ENCODE measurements at places on chromosomes 6 and 20.

- no peak for DNase-seq
These were observed 160.7 kb downstream of the FOXC1 start for GRCh38 chr6:1770435-1770843.

GRCh38 chr6:75757295-75757694 lies 8.3 kb downstream of the MYO6 start:
- no peak for DNase-seq

DNA sequence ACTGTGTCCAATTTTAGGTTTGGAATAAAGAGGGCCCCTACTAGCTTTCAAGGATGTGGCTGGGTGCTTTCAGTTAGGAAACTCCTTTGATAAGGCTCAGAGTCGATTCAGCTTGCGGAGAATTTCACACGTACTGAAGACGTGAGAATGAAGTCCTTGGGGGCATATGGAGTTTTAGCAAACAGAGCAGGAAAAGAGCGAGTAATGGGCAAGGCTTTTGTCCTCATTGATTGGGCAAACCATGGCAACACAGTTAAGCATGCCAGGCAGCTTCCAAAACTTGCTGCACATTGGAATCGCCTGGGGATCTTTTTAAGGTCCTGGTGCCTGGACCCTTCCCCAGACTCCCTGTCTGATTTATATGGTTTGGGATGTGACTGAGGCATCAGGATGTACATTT lies 29.2 kb downstream of the ISM1 start:
- DNase-seq, result no peak

- peak; percentile 45 for DNase-seq
These were observed 26.0 kb upstream of the CRIP3 start for GRCh38 chr6:43334466-43335095.

- DNase-seq, result no peak
These were observed 212.4 kb downstream of the GMPR start for GRCh38 chr6:16450821-16451220.

GRCh38 chr6:27669624-27670301 lies 196.9 kb upstream of the ZNF184 start:
- DNase-seq, result no peak

- DNase-seq, result no peak
These were observed 144.8 kb downstream of the DTNBP1 start for GRCh38 chr6:15518057-15518456.

DNA sequence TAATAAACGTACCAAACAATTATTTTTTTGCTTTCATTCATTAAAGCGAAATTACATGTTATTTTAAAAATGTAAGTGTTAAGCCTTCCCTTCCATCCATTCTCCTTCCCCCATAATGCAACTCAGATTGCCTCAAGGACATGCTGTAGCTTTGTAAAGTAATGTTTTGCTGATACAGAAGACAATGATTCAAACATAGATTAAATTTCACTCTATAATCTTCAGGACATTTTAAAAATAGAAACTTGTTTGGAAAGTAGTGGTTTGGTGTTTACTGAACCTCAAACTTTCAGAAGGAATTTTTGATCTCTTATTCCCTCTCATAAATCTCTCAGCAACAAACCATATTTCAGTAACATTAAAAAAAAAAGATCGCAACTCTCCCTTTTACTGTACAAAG lies 350.9 kb upstream of the HSF2 start:
- no peak for DNase-seq

- DNase-seq, result no peak
These were observed 10.1 kb downstream of the HMGCLL1 start for GRCh38 chr6:55568808-55569439.

DNA sequence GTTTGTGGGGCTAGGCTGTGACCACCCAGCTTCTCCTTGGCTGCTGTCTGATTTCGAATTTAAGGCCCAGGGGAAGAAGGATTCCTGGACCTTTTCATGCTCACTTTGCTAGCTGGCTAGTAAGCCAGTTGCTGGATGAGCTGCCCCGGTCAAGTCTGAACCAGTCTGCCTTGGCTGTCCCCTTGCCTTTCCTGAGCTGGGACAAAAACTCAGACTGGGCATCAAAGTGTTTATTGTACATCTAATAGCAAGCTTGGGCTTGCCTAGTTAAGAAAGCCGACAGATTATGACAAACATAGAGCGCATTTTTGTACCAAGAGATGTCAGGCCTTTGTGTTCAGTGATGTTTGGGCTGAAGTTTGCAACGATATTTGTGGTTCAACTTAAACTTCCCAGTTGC lies 750 bp upstream of the PAK5 start:
- DNase-seq, result no peak

DNA sequence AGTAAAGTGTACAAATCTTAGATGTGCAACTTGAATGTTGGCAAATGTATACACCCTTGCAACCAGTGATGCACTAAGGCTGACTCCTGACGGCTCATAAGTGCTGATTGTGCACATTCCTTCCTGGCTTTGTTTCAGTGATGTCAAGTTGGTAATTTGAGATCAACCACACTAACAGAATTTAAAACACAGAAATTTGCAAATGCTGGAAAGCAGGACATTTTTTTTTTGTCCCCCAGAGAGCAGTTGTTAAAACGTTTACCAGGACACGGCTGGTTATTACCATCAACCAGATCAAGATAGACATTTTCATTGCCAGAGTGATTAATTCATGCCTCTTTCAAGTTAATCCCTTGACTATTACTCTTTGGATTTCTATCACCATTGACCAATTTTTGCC lies 735.6 kb downstream of the RFPL4B start:
- no peak for DNase-seq

DNA sequence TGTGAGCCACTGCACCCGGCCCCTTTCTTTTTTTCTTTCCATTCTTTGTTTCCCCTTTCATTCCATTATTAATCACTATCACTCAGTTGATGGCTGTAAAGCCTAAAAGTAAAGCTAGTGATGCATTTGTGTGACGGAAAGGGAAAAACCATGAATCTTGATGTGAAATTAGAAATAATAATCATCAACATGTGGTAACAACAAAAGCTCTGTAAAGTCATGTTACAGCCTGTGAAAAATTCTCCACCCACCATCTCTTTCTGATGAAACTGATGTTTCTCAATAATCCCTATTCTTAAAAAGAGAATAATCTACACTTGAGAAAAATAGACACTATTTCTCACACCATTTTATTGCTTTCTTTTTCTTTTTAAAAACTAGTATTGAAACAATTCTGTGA lies 80.0 kb downstream of the CRYBG1 start:
- DNase-seq, result no peak

GRCh38 chr20:48820649-48820973 lies 7.2 kb downstream of the PREX1 start:
- no peak for DNase-seq

All from NCI-H460 (cell line).